LoVo (cell line): ENCODE measurements at places on chromosomes 1 and 21.
A peak's percentile ranks its signal among the peaks of the same experiment; 100 is the strongest.

DNA sequence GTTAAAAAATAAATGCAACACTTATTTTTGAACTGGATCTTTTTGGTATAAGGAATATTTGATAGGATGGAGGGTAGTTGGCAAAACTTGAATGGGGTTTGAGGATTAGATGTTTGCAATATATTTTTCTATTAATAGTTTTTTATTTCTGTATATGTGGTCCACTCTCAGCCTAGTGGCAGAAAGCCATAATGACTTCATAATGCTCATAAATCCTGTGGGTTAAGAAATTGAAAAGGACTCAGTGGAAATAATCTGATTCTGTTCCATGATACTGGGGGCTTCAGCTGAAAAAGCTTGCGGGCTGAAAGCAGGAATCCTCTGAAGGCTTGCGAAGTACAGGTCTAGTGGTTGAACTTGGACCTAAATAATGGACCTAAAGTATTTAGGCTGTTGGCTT, 1028.6 kb upstream of the PRMT6 start:
- no peak for DNase-seq

DNA sequence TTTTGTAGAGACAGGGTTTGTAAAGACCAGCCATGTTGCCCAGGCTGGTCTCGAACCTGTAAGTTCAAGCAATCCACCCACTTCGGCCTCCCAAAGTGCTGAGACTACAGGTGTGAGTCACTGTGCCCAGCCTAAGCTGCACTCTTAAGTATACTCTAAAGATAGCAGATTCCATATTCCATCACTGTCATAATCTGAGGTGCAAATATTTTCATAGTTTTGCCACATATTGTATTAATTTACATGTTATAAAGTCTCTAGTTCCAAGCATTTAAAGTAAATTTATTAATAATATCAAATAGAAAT, 121.3 kb downstream of the HFM1 start:
- DNase-seq, result no peak

GRCh38 chr1:30423570-30423969, 299.8 kb downstream of the MATN1 start:
- DNase-seq, result no peak

- no peak for DNase-seq
Observed at GRCh38 chr1:50427818-50428779, 4.9 kb upstream of the DMRTA2 start.

DNA sequence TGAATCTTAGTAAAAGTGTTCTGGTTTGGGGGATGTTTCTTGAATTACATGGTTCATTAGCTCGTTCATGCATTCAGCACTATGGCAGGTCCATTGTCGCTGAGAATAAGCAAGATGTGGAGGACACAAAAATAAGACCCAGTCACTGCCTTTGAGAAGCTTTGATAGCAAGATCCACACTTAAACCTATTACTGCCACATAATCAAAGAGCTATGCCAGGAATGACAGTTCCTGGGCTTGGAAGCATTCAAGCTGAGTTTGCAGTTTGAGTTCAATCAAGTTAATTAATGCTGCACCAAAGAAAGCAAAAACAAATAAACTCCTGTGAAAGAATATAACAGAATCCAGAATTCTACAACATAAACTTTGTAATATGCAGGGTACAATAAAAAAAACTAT, 131.8 kb downstream of the MIS18A start:
- DNase-seq, result no peak

DNA sequence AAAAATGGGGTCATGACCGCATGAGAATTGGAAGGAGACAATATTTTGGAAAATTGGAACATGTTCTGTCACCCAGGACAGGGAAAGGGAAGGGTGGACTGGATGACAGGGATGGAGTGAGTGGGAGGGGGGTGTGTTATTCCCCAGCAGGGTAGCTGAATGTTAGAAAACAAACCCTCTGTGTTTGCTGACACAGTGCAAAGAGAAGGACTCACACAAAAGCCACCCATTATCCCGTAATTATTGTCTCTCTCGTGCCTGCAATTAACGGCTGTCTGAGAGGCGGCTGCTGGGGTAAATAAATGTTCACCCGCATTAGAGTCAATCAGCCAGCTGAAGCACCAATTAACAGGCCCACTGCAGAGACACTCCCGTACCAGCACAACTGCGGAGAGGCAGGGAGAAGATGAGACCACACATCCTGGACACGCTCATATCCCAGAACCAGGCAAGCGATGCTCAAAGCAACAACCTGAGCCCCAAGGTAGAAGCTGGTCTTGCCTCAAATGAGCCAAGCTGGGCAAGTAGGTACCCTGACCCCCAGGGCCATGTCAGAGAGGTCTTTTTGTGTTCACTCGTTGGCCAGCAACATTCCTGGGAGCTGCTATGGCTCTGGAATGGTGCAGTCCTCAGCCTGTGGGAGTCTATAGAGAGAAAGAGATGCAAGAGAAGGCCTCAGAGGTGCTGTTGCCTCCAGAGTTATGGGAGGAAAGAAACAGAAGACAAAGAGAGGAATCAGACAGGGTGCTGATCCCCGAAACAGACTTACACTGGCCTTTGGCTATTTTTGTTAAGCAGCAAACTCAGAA, 19.4 kb downstream of the PLEKHA6 start:
- no peak for DNase-seq

DNA sequence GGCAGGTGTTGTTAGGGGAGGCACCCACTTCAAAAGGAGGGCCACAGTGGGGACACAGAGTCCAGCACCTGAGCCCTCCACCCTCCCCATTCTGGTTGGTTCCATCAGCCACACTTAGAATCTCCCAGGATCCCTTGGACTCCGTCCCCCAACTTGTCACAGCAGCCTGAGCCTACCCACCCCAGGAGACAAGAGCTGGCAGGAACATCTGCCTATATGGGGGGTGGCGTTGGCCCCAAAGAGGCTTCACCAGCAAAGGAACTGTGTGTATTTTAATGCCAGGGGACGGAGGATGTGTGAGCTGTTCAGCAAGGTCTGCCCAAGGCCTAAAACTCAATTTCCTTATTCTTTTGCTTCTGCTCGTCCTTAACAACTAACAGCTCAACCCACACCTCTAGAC, 86.4 kb upstream of the TMEM51 start:
- no peak for DNase-seq

DNA sequence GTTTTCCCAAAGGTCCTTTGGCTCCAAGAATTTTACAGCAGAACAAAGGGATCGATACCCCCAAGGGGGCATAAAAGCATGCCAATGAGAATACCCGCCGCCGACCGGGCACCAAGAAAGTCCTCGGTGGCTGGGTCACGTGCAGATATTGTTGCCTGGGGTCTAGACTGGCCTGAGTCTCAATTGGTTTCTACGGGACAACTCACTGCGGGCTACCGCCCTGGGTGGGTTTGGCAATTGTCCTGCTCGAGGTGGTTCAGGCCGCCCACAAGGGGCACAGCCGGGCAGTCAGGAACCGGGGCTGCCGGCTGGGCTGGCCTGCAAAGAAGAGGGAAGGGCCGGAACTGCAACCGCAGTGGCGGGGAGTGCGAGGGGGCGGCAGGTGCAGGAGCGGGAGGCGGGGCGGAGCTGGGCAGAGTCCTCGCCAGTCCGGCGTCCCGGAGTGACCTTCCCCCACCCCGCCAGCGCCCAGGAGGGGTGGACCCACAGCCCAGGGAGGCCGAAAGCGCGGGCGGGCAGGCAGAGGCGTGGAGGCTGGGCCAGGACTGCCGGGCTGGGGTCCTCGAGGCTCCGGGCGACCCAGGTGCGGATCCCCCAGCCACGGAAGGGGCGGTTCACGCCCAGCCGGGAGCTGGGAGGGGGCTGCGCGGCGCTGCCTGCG, 926 bp upstream of the ATP1B1 start:
- peak; percentile 81 for DNase-seq

- peak; percentile 57 for DNase-seq
Observed at GRCh38 chr21:28516991-28517592, 475.6 kb downstream of the LTN1 start.

DNA sequence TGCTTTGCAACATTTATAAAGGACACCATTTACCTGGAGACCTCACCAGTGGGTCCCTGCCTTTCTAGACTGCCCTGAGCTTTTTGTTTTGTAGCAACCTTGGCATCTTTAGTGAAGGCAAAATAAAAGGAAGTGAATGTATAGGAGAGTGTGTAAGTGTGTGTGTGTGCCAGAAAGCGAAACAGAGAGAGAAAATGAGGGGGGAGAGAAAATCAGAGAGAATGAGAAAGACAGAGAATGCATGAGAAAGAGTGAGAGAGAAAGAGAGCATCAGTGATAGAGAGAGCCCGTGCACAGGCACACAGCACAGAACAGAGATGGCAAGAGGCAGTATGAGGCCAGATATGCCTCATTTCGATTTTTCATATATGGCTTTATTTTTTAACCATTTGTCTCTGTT, 57.5 kb downstream of the HSD3B1 start:
- no peak for DNase-seq

DNA sequence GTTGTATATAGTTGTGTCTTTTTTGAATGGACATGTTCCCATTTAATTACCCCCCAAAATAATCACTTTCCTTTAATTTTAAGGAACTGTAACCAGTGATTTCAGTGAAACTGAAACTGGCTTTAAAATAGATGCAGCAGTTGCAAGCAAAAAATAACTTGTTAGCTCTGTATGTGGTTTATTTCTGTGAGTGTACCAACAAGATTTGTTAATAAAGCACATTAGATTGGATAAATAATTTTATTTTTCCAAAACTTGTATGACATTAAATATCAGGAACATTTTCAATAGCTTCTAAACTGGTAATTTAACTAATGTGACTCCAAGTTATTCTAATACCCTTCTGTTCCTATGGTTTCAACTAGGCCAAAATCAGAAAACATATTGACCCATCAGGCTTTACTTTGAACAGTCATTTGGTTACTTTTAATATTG, 184.3 kb upstream of the CACYBP start:
- no peak for DNase-seq

DNA sequence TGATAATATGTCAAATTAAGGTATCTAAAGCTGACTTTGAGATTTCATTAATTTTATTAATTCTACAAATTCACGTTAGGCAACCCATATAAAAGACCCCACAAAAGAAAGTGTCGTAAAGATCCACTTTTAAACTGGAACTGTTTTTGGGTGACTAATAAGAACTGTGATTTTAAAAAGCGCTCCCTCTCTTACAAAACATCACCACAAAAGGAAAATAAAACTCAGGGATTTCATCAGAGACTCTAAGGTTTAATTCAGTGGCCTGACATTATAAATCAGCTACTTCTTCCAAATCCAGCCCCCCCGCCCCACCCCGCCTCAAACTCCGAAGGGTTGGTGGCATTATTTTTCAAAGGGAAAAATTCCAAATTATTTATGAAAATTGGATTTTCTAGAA, 2.7 kb downstream of the COL24A1 start:
- no peak for DNase-seq

DNA sequence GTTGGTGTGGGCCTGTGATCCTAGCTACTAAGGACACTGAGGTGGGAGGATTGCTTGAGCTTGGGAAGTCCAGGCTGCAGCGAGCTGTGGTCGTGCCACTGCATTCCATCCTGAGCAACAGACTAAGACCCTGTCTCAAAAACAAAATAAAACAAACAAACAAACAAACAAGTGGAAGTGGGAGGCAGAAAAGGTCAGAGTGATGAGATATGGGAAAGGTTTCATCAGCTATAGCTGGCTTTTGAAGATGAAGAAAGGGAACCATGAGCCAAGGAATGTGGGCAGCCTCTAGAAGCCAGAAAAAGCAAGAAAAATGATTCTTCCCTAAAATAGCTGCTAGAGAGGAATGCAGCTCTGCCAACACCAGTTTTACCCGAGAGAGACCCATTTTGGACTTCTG, 10.6 kb upstream of the NUCKS1 start:
- no peak for DNase-seq

- no peak for DNase-seq
Observed at GRCh38 chr21:34202553-34203372, 129.4 kb downstream of the MRPS6 start.

DNA sequence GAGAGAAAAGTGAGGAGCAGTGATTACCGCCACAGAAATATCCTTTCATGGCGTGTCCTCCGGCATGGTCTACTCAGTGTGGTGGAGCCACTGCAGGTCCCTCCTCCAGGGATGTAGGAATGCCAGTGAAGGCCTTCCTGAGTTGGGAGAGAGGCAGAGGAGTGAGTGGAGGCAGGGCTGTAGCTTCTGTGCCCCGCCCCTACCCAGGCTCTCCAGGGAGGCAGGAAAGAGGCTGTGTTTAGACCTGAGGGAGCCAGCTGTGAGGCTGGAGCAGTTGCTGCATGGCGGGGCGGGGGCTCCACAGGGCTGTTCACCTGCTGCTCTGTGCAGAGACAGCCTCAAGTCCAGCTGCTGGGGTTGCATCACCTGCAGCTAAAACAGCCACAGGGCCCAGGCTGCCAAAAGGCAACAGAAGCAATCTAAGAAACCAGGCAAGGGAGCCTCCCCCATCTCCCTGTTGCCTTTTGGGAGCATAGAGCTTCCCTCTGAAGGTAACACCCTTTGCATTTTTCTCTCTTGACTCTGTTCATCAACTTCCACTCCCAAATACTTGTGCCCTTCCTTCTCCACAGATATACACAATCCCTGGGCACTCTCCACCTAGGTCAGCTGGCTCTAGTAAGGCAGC, 801 bp upstream of the ANXA9 start:
- DNase-seq, result peak; percentile 34
